Sigmoid colon (tissue), 7 donors: ENCODE measurements at places on chromosomes 4 and X. TPM values are rescaled to one million over a fixed set of nuclear protein-coding genes. Genes with fewer than 3 reads are reported as not detected.

DNA sequence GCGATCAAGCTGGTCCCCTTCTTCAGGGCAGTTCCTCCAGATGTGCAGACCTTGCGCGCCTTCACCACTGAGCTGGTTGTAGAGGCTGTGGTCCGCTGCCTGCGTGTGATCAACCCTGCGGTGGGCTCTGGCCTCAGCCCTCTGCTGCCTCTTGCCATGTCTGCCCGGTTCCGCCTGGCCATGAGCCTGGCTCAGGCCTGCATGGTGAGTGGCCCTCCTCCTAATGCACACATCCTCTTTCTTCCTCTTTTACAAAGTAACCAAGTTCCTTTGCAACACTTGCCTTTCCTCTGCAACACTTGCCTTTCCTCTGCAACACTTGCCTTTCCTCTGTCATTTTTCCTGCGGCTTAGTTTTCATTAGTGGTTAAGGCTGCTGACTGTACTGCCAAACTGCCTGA lies 1.8 kb downstream of the CCDC22 start:
- no peak overlapping the region for H3K4me3 ChIP-seq
- no peaks in the 10 kb centered on the region for H3K36me3 ChIP-seq
- H3K4me1 ChIP-seq: peaks cover 11% of the 10 kb centered on the region
- no peak for DNase-seq
- H3K27me3 ChIP-seq: no peaks in the 10 kb centered on the region

DNA sequence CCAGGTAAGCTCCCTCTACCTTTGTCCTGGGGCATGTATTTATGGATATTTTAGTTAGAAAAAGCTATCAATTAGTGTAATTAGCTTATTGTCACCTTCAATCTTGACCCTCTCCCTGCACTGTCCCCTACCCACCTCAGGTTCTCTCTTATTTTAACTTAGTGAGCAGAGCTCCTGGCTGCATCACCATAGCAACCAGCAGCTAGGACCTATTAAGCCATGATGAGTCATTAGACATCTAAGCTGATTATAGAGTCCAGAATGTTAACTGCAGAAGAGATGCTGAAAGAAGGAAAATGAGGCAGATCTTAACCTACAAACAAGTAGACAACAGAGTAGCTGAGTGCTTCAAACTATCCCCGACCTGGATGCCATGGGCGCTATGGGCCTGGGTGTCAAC lies 36.6 kb downstream of the MAGEE2 start:
- DNase-seq: no peak
- no peak overlapping the region for H3K4me3 ChIP-seq
- no peaks in the 10 kb centered on the region for H3K36me3 ChIP-seq

- no peak for DNase-seq
- no peaks in the 10 kb centered on the region for H3K27me3 ChIP-seq
- no peaks in the 10 kb centered on the region for H3K4me1 ChIP-seq
- H3K4me3 ChIP-seq: no peak overlapping the region
- no peak overlapping the region for H3K27ac ChIP-seq
Observed at GRCh38 chr4:110704748-110705439, 82.0 kb upstream of the PITX2 start.

- no peaks in the 10 kb centered on the region for H3K27me3 ChIP-seq
- H3K4me1 ChIP-seq: no peaks in the 10 kb centered on the region
- H3K27ac ChIP-seq: no peak overlapping the region
- H3K4me3 ChIP-seq: no peak overlapping the region
- no peaks in the 10 kb centered on the region for H3K36me3 ChIP-seq
Observed at GRCh38 chrX:79645749-79646148, 278.6 kb upstream of the ITM2A start.

DNA sequence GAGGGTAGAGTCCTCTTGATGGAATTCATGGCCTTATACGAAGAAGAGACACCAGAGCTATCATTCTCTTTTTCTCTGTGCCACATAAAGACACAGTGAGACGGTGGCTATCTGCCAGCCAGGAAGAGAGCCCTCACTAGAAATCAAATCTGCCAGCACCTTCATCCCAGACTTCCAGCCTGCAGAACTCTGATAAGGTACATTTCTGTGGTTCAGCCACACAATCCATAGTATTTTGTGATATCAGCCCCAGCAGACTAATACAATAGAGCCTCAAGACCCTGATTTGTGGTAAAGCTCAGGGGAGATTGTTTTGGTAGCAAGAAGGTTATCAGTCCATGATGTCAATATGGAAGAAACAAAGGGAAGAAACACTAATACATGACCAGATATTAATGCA lies 1213.2 kb downstream of the NLGN4X start:
- no peak overlapping the region for H3K27ac ChIP-seq
- no peak for DNase-seq
- no peaks in the 10 kb centered on the region for H3K36me3 ChIP-seq
- H3K4me1 ChIP-seq: no peaks in the 10 kb centered on the region

DNA sequence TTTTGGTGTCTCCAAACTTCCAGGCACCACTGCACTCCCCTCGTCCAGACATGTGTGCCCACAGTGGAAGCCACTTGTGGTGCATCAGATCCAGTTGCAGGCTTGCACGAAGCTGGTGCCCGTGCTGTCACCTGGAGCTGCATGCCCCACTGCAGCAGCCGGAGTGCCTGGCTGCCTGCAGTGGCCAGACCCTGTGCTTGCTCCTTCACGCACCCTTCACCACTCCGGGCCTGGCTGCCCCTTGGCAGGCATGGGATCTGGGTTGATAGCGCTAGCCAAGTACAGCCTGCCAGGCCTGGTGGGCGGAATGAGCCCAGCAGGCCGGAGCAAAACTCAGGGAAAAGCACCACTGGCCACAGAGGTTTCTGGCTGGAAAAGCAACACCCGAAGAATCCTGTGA lies 50.2 kb upstream of the SHISA3 start:
- H3K4me1 ChIP-seq: no peaks in the 10 kb centered on the region
- H3K36me3 ChIP-seq: no peaks in the 10 kb centered on the region
- DNase-seq: no peak
- H3K4me3 ChIP-seq: no peak overlapping the region
- no peak overlapping the region for H3K27ac ChIP-seq

Gene GAGE1
- not detected for total RNA-seq

Gene BDH2
- total RNA-seq: 49.7 TPM
